Mesothelial cell of epicardium (in vitro differentiated cells): ENCODE measurements at places on chromosomes 1 and 21.

GRCh38 chr1:186977266-186977957 lies 148.7 kb downstream of the PLA2G4A start:
- no peak for DNase-seq

DNA sequence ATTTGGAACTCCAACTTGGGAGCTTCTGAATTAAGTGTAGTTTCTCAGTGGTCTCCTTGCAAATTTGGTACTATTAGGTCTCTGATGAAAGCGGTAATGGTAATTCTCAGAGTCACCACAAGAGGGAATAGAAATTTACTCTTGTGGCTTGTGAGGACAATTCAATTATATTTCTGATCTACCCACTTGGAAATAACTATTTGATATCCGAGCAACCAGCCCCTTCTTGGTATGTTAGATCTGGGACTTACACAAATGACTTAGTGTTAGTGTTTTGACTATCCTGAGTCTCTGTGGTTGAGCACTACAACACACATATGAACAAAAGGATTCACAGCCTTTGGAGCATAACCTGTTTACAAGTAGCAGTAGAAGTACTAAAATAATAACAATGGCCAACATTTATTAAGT lies 68.1 kb downstream of the RPS6KA1 start:
- no peak for DNase-seq

DNA sequence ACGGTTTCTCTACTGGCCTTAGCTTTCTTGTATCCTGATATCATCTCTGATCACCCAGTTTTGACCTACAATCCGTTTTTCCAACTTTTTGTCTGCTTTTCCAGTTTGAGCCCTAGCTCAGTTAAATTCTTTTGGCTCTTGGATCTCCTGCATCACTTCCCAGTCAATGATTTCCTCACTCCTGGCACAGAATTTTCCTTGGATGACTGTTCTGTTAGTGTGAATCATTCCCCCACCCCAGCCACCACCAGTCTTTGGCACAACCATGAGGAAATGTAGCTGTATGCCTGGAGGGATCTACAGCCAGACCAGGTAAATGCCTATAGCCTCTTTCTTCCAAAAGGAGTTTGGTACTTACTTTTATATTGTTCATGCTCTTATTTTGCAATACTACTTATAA lies 187.2 kb upstream of the PTGFR start:
- no peak for DNase-seq

- DNase-seq, result peak; percentile 70
Observed at GRCh38 chr1:46394108-46394871, at the start of gene FAAH. FAAH (plus strand) TSS chr1:46394317; CDS start chr1:46394349, 32 bp downstream.
